ENCODE measurements at places on chromosomes 3 and 15.

GRCh38 chr3:98901119-98901391 lies 440 bp downstream of the DCBLD2 start:
- no peak for DNase-seq

DNA sequence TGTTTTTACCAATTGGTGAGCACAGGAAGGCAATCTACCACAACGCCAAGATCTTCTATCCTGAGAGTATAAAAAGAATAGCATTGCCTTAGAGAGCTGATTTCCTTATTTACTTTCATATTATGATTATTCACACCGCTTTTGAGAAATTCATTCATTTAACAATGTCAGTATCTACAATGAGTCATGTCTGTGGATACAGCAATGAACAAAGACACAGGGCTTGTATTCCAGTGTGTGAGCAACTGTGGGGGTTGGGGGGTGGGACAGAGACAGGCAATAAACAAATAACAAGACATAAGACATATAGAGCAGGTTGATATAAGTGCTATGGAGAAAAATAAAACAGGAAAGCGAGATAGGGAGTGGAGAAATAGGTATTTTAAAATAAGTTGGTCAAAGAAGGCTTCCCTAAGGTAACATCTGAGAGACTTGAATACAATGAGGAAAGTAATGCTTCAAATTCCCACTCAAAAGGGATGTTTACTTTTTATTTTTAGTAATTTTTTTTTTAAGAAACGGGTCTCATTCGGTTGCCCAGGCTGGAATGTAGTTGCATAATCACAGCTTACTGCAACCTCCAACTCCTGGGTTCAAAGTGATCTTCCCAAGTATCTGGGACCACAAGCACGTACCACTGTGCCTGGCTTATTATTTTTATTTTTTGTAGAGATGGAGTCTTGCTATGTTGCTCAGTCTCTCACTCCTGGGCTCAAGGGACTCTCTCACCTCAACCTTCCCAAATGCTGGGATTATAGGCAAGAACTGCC lies 45.7 kb downstream of the PGBD4 start:
- no peak for DNase-seq

GRCh38 chr3:32842987-32843386 lies 25.2 kb downstream of the TRIM71 start:
- no peak for DNase-seq

DNA sequence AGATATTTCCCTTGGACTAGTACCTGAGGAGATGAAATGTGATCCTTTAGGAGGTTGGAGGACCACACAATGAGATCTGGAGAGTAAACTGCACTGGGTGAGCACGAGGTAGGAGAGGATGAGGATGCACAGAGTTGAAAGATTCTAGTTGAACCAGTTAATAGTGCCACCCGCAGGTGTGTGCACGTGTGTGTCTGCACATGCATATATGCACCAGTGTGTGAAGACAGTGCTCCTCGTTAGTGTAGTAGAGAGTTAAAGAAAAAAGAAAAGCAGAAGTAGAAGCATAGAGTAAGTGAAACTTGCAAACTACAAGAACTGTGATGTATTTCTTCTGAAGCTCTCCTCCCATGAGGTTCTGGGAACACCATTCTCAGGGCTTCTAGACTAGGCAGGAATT lies 8.4 kb downstream of the MED12L start:
- DNase-seq: no peak

DNA sequence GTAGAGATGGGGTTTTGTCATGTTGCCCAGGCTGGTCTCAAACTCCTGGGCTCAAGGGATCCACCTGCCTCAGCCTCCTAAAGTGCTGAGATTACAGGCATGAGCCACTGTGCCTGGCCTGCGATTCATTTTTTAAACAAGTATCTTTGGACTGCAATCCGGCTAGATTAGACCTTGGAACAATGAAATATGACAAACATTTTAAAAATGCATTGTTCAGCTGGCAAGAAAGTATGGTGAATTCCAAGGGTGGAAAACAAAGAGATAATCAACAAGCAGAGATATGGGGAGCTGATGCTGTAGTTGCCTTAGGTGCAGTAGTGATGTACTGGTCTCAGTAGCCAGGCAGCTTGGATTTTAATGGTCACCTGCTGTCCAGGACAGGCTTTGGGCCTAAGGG lies 95.8 kb upstream of the GOLGA8J start:
- no peak for DNase-seq

GRCh38 chr15:29252234-29252633 lies 17.4 kb downstream of the NSMCE3 start:
- DNase-seq: no peak

DNA sequence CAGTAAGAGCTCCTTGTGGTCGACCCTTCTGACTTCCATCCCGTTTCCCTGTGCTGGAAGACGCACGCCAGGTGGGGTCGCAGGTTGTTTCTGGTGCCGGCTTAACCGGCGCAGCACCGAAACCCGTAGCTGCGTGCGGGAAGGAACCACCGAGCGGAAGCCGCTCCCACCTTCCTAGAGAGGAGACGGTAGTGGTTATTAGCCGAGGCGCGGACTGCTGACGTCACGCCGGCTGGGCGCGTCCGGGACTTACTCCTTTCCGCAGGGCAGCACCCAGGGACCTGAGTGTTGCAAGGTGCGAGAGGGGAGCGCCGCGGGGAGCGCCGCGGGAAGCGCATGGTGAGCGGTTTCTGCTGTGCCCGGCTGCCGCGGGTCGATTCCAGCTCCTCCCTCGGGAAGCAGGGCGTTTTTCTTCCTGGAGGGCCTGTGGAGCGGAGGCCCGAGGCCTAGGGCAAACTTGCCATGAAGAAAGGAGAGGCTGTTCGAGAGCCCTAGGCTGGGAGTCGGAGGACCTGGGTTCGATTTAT lies at the start of gene ZNF501:
ZNF501 (plus strand) TSS at position 252 of the 527 bp plus-strand sequence. CDS start 4,787 bp downstream, outside the sequence.
- peak; percentile 22 for DNase-seq

DNA sequence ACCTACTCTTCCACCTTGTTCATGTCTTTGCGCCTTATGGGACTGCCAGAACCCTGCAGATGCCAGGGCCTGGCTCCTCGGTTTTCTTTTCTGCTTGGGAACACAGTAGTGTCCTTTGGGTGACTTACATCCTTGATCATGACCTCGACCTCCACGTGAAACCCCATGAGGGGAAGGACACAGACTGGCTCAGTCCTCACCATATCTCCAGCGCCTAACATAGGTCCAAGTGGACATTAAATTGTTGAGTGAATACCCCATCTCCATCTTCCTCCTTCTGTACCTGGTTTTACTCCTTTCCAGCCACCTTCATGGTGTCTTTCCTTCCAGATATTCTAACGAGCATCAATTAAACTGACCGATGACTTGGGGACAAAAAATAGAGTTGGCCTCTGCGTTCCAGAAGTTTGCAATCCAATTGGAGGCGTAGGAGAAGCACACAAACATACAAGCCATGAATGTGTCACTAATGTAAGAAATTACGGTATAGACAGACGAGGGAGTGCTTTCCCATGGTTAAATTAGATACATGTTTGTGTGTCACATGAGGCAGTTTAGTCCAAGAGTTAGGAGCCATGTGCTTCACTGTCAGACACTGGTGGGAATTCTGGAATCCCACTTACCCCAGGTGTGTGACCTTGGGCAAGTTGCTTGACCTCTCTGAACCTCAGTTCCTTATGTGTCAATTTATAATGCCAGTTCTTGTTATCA lies 907 bp upstream of the HERC1 start:
- no peak for DNase-seq

DNA sequence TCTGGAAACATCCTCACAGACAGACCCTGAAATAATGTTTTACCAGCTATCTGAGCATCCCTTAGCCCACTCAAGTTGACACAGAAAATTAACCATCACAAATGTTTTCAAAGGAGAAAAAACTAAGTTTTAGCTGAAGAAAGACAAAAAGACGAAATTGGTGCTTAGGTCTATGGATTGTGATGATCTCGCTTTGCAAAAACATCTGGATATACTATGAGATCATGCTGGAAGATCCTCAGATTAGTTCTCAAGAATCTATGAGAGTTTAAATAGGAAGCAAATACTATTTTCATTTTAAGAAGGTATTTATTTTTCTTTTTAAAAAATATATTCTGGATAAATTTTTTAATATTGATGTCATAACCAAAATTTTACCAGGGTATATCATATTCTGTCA lies 42.6 kb upstream of the MBNL1 start:
- DNase-seq: no peak

GRCh38 chr3:102178817-102179216 lies 256.0 kb upstream of the ZPLD1 start:
- no peak for DNase-seq

DNA sequence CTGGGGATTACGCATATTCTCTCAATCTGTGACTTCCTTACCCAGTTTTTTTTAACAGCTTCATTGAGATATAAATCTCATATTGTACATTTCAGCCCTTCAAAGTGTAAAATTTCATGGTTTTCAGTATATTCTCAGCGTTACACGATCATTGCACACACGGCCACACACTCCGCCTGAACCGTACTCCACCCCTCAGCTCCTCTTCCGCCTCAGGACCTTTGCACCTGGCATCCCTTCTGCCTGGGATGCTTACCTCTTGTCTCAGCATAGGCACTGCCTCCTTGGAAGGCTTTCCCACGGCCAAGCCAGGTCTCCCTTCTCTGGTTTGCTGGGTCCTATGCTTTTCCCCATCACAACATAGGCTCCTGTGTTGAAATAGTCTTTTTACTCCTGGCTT lies 57.4 kb upstream of the NR2C2 start:
- DNase-seq: no peak

DNA sequence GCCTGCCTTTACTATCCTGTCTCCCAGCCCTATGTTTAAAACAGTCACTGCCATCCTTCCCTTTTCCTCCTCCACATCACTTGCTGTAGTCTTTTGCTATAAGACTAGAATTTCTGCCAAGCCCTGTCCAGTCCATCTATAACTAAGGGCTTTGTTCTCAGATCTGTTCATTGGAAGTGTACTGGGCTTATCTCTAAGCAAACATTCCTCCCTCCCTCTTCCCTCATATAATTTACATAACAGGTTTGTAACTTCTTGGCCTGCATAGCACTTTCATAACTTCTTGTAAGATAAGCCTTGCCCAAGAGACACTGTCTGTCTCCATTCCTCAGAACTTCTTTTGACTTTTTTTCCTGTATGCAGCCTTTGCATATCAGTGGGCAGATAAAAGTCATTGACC lies 16.7 kb downstream of the TPRG1 start:
- DNase-seq: no peak

DNA sequence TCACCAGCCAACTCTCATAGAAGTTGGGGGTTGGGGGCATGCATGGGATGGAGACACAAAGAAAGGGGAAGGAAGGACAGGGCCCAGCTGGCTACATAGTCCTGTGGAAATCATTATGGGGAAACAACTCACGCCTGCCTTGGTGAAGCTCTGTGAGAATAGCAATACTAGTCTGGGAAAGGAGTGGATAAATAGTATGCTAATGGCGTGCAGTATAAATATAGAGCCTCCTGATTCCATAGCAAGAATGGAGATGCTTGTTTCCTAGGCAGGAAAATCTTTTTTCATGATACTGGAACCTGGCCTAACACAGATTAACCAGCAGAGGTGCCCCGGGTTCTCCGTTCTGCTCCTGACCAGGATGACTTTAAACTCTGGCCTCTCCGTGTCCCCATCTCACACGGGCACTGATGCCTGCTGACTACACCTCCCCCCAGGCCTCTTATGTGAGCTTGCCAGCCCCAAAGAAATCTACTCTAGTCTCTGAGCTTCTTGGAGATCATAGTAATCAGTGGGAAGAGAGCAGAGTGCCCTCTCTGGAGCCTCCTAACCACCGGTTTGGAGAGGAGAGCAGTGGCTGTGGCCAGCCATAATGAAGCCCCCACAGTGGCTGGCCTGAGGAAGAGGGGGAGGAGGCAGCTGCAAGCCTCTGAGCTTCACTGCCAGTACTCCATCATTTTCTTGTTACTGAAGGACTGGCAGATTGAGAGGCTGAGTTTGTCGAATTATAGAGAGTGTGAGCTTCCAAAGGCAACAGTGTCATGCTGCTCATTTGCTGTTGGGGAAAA lies 355.0 kb upstream of the SEMA6D start:
- DNase-seq: no peak

DNA sequence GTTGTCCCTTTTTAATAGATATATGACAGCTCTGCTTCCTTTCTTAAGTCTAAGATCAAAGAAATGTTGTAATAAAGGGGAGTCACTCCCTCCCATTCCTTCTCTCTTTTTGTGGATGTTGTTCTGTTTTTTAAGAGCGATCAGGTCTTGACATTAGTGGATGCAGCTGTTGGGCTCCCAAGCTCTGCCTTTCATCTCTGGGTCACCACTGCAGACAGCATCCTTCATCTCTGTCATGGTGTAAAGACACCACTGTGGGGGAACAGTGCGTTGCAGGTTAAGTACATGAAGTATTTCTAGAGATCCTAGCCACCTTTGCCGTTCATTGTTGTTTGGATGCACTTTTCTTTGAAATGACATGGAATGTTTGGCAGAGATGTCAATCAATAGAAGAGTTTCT lies 17.7 kb downstream of the FNDC3B start:
- no peak for DNase-seq

- no peak for DNase-seq
Measured at GRCh38 chr3:142645236-142645793, 49.1 kb downstream of the PLS1 start.

- DNase-seq: no peak
Measured at GRCh38 chr3:156449710-156450574, 105.0 kb downstream of the SSR3 start.

DNA sequence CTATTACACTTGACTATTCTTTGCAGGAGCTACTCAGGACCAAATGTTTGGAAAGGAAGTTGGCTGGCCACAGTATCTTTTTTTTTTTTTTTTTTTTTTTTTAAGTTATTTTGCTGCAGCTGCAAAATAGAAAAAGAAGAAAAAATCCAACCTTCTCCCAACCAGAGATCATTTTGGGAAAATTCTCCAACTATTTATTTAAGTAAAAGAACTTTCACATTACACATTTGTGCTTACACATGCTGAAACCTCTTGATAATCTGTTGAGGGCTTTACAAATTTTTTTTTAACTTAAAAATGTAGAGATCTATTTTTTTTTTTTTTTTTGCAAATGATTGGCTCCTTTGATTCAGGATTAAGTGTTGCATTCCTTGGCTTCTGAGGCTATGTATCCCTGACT lies 148.0 kb downstream of the POLR2M start:
- DNase-seq: no peak
